Foreskin melanocyte (primary cell): ENCODE measurements at places on chromosomes 13 and 19.

- DNase-seq: no peak
Measured at GRCh38 chr13:27372896-27373295, 51.5 kb upstream of the GTF3A start.

DNA sequence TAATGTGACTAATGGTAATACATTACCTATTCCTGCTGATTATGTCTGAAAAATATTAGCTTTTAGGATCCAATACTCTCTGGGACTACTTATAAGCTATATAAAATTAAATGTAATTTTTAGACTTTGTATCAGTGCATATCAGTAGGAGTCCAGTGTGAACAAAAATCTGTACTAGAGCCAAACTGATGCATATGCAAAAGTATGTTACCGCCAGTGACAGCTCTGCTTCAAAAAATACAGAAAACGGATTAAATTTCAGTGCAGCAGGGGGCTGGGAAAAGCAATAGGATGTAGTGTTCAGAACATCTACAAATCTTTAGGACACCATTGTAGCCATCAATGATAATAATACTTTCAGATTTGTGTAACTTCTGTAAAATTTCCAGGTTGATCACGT, 385.5 kb downstream of the DACH1 start:
- no peak for DNase-seq

- DNase-seq: no peak
Measured at GRCh38 chr13:108525827-108526226, 103.6 kb upstream of the MYO16 start.

- DNase-seq: no peak
Measured at GRCh38 chr19:49814010-49814409, 918 bp upstream of the FUZ start.
